ENCODE measurements at places on chromosomes 16 and 17.

DNA sequence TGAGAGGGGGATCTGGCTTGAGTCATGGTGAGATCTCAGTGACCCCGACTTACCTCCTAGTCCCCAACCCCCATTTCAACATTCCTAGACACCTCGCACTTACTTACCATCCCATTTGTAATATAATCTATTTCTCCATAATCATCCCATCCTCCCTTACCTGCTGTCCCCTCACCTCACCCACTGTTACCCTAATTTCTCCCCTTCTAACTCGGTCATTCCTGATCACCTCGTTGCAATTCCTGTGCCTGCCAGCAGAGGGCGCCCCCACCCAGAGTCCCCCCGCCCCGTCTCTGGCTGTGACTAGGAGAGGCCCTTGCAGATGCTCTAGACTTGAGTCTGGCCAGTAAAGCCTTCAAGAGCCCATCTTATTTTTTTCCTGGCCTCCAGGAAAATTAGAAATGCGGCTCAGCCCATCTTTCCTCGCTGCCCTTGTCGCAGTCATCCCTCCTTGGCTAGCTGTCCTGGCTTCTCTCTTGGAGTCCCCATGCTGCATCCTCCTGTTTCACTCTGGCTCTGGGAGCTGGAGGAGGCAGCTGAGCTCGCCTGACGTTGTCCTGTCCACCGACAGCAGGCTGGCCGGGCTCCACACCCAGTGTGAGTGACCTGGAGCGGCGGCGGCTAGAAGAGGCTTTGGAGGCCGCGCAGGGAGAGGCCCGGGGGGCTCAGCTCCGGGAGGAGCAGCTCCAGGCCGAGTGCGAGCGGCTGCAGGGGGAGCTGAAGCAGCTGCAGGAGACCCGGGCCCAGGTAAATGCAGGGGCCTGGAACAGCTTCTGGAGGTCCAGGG is 5.0 kb downstream of the TBKBP1 start:
- no peak for DNase-seq

GRCh38 chr16:56841659-56842058 is 23.3 kb upstream of the SLC12A3 start:
- no peak for DNase-seq

GRCh38 chr16:85778873-85779272 is 20.5 kb downstream of the EMC8 start:
- no peak for DNase-seq

GRCh38 chr17:73939806-73940205 is 263.7 kb upstream of the RPL38 start:
- DNase-seq = no peak

GRCh38 chr17:10083864-10084263 is 114.5 kb downstream of the GAS7 start:
- no peak for DNase-seq

DNA sequence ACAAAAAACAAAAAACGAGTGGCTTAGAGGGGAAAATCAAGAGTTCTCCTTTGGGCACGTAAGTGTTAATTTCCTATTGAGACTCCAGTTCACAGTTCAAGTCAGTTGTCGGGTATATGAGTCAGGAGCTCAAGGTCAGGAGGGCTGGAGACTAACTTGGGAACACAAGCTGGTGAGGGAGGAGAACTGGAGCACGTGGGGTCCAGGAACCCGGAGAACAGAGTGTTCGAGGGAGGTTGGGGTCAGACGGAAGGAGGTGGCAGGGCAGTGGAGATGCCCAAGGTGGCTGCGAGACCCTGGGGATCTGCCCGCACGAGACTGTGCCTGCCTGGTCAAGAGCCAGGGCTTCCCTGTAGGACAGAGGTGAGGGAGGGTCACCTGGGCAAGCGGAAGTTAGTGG is 12.0 kb downstream of the ALDH3A1 start:
- DNase-seq = no peak

- no peak for DNase-seq
Measured at GRCh38 chr17:57512691-57513090, 232.4 kb downstream of the CCDC182 start.

- peak; percentile 86 for DNase-seq
Measured at GRCh38 chr17:77882481-77883212, 75.9 kb upstream of the TNRC6C start.

GRCh38 chr16:67192781-67193361 is 916 bp downstream of the E2F4 start:
- no peak for DNase-seq

- no peak for DNase-seq
Measured at GRCh38 chr16:47888142-47888541, 267.7 kb downstream of the ABCC12 start.

DNA sequence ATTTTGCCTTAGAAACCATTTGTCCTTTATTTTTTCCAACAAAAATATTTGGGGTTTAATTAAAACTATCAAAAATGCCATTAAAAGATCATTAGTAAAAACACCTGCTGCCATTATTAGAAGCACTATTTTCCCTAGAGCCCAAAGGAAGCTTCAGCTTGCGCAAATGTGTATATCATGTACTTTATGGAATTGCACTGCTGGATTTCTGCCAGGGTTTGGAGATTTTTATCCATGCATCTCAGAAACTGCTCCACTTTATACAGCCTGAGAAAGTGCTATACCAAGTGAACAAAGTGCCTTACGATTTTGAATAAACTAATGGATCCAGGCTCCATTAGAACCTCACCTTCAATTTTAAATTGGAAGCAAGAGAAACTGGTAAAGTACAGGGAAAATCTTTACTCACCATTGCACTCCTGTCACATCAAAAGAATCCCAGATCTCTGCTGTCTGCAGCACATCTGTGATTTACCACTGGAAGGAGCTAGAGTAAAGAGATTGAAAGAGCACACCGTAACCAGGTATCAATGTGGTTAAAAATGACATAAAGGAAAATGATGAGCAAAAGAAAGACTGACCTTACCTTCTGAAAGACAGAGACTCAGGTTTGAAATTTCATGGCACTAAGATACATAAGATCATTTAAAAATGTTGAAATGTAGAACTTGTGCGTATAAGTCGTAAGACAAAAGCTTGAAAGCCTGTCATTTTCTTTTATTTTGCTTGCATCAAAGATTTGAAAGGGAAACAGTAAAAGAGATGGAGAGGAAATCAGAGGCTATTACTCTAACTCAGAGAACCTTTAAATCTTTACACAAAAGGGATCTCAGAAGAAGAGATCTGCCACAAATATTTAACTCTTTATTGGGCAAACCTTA is 678.1 kb upstream of the GOT2 start:
- no peak for DNase-seq

DNA sequence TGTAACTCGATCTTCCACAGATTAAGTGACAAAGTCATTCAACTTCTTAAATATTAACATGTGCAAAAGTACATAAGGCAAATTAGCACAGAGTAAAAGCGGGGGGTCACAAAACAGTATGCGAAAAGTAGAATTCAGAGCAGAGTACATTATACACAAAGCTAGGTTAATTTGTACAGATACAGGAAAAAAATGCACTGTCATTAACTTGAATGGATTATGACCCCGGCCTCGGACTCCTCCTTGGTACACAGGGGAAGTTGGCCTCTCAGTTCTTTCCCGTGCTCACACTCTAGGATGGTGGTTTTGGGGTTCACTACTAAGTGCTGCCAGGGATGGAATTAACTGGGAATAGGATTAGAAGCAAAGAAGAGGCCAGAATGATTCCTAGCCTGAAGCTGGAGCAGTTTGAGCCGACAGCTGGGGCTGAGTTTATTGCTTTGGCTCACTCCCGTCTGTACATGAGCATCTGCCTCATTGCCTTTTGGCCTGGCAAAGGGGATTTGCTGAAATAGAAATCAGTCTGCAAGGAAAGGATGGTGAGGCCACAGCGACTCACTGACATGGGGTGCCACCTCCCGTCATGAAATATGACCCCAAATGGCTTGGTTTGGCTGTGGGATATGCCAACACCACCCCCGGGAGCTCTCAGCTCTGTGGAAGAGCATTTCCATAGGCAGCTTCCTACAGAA is 23.6 kb downstream of the NTN1 start:
- no peak for DNase-seq

DNA sequence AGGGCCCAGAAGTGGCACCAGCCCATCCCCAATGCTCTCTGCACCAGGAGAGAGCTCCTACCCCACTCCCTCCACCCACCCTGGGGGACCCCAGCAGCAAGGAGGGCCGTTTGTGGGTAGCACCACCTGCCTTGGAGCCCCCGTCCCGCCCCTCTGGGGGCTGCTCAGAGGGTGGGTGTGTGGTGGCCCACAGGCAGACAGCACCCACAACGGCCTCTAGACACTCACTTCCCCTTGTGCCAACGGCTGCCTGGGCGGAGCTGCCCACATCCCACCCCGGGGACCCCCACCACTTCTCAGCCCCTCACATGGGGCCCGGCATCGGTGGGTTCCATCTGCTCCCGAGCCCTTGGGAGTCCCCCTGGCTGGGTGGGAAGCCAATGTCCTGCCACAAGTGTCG is 33.3 kb downstream of the BAHCC1 start:
- DNase-seq = no peak

DNA sequence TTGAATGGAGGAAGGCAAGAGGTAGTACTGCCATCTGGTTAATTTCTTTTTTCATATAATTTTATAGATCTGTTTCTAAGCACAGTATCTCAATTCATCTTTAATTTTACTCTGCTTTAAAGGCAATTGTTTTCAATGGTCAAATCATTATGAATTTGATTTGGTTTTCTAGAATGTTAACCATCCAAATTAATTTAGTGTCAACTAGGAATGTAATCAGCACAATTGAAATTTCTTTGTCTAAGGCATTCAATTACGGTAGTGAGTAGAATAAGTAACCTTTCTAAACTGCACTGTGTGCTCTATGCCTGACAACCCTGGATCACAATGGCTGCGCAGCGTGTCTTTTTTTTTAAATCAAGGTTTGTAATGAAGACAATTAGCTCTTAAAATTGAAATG is 44.3 kb downstream of the CACNG1 start:
- DNase-seq = no peak

GRCh38 chr17:61405686-61406536 is 6.3 kb downstream of the TBX2 start:
- DNase-seq = no peak

GRCh38 chr17:17104036-17104435 is 61.8 kb downstream of the MPRIP start:
- no peak for DNase-seq

- no peak for DNase-seq
Measured at GRCh38 chr16:68360547-68360946, 49.7 kb downstream of the PRMT7 start.

DNA sequence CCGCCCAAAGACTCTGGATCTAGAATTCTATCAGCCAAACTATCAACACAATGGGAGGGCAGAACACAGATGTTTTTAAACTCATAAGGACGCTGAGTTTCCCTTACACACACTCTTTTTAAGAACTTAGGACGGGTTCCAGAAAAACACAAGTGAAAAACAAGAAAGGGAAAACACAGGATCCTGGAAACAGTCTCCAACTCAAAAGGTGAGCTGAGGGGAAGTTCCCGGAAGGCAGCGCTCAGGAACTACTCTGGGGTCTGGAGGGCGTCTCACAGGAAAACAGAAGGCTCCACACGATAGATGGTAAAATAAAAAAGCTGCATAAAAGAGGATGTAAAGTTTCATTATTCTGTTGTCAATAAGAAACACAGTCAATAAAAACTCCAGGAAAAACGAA is 80.2 kb upstream of the DOC2B start:
- DNase-seq = no peak

DNA sequence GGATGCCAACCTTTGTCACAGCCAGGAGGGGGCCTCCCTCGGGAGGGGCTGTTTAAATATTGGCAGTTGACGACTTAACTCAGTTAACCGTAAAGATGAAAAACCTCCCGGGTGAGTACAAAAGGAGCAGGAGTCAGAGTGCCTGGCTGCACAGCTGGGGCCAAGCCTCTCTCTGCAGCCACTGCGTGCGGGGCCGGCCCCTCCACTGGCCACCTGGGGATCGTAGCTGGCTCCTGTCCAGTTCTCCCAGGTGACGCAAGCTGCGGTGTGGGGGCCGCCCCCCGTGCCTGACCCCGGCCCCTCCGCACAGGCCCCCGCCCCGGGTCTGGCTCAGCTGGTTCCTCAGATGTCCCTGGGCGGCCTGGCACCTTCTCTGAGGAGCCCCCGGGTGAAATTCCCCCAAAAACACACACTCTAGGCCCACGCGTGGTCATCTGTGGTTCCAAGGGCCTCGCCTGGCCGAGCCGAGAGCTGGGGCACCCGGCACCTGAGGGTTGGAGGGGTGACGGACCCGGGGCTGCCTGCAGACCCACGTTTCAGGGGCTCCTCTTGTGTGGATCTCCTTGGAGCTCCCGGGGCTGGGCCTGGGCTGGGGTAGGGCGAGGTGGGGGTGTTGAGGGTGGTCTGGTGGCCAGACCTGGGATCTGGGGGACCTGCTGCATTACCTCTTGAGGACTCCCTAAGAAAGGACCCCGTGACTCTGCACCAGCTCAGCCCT is 7.4 kb upstream of the CACNA1H start:
- no peak for DNase-seq

DNA sequence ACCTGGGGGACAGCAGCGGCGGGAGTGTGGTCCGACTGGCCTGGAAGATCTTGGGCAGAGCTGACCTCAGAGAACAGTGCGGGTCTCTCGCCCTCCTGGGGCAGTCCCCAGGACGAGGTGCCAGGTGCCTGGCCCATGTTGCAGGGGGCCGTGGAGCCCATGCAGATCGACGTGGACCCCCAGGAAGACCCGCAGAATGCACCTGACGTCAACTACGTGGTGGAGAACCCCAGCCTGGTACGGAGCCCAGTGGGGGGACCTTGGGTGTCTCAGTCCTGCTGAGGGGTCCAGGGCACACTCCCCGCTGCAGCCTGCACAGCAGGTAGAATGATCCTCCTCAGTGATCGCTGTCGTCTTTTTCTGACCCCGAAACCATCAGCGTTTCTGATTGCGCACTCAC is 1.4 kb downstream of the GPS1 start:
- no peak for DNase-seq

GRCh38 chr16:86359571-86359970 is 150.8 kb upstream of the FOXF1 start:
- no peak for DNase-seq

GRCh38 chr16:28623172-28623711 is 13.4 kb upstream of the SULT1A1 start:
- DNase-seq = no peak

DNA sequence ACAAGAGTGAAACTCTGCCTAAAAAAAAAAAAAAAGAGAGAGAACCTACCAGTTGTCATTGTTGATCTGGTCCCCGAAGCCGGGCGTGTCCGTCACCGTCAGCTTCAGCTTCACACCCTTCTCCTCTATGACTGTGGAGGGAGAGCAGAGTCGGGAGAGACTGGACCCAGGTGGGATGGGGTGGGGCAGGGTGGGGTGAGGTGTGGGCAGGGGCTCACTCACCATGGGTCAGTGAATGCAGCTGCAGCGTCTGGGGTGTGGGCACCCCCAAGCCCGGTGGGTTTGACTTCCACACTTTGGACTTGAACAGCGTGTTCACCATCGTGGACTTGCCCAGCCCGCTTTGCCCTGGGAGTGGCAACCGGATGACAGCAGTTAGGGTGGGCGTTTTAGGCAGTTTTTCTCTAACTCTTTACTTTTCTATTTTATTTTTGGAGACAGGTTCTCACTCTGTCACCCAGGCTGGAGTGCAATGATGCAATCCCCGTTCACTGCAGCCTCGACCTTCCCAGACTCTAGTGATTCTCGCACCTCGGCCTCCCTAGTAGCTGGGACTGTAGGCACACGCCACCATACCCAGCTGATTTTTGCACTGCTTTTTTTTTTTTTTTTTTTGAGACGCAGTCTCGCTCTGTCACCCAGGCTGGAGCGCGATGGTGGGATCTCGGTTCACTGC is 2.2 kb downstream of the SEPTIN12 start:
- DNase-seq = no peak

GRCh38 chr17:57956291-57957119 is 1.3 kb upstream of the CUEDC1 start:
- DNase-seq = peak; percentile 43

GRCh38 chr17:59439262-59439661 is 107.8 kb downstream of the YPEL2 start:
- no peak for DNase-seq

Measured in ascending aorta (tissue), 2 donors.